ENCODE measurements at places on chromosomes 12 and 14.

DNA sequence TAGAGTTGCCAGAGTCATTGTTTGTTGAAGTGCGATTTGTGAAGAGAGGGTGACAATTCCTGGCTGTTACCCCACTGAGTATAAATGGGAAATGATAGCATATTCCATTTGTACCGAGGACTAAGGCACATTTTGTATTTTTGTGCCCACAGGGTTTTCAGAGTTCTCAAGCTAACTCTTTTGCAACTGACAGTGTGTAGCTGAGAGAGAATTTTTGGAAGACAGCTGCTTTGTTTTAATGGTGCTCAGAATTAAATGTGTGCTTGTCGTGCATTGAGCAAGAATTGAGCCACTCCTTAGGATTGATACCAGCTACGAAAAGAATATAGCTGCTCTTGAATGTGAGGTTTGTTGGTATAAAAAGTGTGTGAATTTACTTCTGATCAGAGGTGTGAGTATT lies 21.7 kb downstream of the ANKRD13A start:
- no peak for DNase-seq

DNA sequence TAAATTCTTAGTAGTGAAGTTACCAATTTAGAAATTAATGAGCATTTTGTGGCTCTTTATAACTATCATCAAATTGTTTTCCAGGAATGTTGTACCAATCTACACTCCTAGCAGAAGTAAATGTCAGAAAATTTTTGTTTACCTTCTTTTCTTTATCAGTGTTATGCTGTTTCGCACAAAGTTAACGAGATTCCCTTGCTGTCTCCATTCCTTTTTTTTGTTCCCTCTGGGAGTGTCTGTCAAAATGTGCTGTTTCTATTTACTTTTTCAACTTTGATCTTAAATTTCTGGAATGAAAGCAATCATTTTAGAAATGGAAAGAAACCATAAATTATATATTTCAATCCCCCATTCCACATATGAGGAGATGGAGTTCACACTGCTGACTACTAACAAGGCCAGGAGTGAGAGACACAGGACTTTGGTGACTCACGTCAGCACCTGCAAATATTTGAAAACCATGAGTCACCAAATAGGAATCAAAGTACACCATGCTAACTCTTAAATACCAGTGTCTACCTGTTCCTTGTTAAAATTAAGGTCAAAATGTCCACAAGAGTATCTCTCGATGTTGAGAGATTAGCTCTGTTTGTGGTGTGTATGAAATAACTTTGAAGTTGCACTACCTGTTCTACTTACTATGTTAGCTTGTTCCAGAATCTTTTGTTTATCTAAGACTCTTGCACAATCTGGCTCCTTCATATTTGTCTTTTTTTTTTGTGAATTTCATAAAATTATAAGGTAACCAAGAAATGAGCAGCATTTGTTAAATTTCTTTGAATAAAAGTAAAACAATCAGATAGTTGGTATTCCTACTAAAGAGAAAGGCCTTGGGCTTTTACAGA lies 106.0 kb downstream of the RMST start:
- DNase-seq: peak; percentile 48

DNA sequence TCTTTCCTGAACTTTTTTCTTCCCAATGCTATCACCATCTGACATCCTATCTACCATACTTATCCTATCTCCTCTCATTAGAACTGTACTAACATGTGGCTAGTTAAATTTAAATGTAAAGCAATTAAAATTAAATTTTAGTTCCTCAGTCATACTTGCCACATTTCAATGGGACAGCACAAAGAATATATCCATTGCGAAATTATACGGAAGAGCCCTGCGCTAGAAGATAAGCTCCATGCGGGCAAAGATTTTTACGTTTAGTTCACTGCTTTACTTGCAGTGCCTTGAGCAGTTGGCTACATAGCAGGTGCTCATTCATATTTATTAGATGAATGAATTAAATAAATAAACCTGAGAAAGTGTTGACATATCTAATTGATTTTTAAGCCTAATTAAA lies 33.1 kb downstream of the SEC23A start:
- no peak for DNase-seq

DNA sequence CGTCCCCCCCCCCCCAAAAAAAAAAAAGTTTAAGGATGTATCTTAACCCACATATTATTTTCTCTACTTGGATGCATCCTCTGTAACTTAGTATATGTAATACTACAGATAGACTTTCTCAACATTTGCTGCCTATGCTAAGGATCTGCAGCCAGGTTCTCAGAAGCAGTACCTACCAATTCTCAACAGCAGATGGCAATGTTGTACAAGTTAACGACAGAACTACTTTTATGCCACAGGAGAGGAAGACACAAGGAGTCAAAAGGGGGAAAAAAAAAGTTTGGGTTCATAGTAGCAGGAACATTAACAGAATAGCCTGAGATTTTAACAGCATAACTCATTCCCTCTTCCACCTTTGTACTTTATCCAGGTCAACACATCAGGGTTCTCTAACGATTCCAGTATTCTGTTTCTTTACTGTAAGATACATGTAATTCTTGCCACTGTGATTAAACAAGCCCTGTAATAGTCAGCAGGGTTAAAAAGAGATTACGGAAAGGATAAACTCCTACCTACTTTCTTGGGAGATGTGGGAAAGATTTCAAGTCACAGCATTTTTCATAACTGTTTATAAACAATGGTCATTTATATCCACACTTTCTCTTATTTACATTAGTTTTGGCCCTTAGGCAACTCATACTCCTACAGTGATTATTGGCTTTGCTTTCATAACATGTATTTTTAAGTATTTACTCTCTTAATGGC lies 5.7 kb upstream of the NEK9 start:
- DNase-seq: peak; percentile 60

DNA sequence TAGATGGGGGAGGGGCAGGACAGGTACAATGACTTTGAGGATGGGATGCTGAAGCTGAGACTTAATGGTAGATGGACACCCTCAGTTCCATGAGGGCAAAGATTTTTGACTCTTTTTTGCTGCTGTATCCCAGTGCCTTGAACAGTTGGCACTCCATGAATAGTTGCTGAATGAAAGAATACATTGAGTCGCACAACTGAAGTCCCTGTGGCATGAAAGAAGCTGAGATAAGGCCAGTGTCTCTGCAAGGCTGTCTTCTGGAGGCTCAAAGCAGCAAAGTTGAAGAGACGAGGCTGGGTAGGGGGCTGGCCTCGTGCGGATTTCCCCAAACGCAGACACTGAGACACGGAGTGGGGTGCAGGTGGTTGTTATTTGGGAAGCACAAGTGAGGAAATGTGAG lies 179.3 kb downstream of the ADCK1 start:
- no peak for DNase-seq

GRCh38 chr14:90140298-90140955 lies 78.6 kb downstream of the KCNK13 start:
- DNase-seq: peak; percentile 55

DNA sequence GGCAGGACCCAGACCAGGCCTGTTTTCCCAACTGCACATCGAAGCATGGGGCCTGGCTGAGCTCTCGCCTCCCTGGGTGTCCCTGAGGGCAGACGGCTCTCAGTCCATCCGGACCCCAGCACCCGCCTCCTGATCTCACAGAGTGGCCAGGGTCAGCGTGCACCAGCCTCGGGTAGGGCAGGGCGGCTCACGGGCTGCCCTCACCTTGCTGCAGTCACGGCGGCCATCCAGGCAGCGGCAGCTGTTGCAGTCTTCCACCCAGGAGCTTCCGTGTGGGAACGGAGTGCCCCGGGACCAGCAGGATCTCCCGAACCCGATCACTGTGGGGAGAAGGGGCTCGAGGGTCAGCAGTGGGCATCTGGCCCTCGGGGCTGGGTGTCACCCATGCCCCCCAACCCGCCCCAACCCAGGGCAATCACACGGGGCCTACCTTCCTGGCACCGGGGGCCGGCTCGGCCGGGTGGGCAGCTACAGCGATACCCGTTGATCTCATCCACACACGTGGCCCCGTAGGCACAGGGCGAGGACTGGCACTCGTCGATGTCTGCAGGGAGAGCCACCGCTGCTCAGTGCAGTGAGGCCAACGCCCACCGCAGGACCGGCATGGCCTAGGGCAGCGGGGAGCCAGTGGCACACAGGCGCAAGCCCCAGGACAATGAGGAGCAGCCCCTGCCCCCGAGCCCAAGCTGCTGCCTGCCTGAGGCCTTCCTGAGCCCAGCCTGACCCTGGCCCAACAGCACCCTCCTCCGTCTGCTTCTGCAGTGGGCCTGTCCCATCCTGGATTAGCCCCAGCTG lies 22.2 kb downstream of the JAG2 start:
- no peak for DNase-seq

DNA sequence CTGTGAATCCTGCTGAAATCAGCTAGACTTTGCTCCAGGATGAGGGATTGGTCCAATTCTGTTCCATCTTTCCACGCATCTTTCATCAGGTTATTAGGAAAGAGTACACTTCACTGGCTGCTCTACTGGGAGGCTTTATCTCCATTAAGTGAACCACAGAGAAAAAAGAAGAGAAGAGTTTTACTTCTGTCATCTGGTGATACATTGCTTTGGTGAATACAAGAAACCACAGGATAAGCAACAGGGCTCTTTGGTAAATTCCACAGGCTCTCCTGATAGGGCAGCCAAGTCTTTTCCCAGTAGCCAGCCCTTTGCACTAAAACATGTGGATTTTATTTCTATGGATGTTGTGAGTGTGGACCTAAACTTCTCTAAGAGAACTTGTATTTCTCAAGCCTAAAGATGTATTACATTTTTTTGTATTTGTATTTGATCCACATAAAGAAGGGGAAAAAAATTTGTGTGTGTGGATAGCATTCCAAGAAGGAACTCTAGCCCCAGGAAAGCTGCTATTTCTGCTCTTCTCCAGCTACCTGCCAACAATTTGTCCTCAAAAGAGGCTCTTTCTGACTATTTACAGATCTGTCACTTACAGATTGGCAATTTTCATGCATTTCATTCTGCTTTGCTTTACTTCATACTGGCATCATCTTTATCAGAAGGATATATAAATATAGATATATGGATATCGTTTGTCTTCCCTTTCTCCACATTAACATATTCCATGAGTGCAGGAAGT lies 1117.6 kb upstream of the TMEM132C start:
- no peak for DNase-seq

DNA sequence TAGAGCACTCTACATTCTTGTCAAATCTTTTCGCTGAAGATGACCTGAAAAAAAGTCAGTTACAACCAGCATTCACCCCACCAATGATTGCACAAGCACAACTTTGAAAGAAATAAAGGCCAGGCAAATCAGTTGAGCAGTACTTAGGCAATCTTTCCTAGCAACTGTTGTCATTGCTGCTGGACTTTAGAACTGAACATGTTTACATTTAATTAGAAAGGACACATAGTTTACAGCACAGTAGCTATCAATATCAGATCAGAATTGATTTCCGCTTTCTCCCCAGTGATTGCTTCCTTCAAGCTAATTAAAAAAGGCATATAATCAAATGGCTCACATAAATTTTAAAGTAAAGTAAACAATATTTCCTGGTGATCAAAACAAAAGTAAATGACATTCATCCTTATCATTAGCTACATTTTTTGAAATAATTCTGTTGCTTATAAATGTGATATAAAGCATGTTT lies 128.4 kb downstream of the FOXA1 start:
- DNase-seq: no peak

GRCh38 chr14:73325630-73326299 lies 88.5 kb downstream of the PAPLN start:
- no peak for DNase-seq

DNA sequence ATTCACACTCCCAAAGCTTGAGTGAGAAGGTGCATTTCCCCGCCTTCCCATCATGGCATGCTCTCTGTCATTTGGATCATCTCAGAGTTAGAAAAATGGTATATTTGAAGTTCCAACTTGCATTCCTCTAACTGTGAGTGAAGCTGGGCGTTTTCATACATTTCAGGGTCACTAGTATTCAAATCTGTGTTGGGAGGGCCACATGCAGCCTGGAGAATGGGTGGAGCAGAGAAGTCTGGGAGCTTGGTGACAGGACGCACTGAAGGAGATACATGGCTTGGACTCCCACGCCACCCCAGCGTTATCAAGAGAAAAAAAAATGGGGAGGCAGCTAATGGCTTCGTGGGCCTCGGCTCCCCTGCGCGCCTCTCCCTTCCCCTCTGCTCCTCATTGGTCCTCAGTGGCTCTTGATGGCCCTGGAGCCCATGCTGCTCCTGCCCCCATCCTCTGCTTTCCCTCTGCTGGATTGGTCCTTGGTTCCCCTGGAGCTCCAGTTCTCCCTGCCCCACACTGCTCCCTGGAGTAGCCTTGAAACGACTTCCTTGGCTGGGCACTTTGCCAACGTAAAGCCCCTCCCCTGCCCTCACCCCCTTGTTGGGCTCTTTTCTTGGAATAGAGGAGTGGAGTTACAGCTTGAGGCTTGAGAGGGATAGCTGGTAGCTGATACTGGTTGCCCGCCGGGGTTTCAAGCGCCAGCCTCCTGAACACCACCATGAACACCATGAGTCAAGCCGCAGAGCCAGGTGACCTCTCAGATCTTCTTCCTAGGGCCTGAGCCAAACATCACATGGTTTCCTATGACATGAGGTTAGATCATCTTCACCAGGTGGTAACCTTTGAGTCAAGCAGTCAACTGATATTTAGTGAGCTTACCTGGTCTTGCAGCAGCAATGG lies 139.6 kb downstream of the PRKCH start:
- DNase-seq: peak; percentile 58

DNA sequence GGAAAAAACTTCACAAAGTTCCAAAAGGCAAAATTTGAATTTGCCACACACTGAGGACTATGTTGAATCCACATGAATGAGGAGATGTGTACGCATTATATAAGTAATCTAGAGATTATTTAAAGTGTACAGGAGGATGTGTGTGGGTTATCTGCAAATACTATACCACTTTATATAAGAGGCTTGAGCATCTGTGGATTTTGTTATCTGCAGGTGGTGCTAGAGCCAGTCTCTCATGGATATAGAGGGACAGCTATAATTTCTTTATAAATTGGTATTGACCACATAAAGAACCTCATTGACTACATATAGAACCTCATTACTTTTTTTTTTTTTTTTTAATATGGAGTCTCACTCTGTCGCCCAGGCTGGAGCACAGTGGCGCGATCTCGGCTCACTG lies 32.2 kb upstream of the RXYLT1 start:
- no peak for DNase-seq

GRCh38 chr12:116922194-116922897 lies 11.6 kb downstream of the FBXW8 start:
- DNase-seq: no peak

- DNase-seq: no peak
These were observed 144.9 kb upstream of the CLEC14A start for GRCh38 chr14:38400751-38401150.

DNA sequence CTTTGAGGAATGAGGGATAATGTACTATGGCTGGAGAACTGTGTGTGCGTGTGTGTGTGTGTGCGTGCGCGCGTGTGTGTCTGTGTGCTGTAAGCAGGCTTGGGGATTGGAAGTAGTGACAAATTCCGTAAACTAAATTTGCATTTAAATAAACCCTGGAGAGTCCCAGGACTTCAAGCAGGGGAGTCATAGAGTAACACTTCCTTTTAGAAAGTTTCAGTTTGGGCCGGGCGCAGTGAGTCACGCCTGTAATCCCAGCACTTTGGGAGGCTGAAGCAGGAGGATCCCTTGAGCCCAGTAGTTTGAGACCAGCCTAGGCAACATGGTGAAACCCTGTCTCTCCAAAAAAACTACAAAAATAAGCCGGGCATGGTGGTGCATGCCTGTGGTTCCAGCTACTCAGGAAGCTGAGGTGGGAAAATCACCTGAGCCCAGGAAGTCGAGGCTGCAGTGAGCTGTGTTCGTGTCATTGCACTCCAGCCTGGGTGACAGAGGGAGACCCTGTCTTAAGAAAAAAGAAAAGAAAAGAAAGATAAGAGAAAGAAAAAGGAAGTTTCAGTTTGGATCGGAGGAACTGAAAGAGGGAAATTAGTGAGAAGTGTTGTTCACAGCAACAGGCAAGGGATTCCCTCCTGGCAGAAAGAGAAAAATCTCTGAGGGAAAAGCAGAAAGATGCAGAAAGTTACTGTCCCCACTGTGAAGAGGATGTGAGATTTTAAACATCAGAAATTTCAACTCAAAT lies 222.7 kb upstream of the SOX5 start:
- no peak for DNase-seq

Measured in urothelium cell line (cell line).